Breast epithelium (tissue), 4 donors: ENCODE measurements at places on chromosomes 1 and 21. TPM values are rescaled to one million over a fixed set of nuclear protein-coding genes. Genes with fewer than 3 reads are reported as not detected.
A peak's percentile ranks its signal among the peaks of the same experiment; 100 is the strongest.

Gene SPATA6
- total RNA-seq, result 25.6 TPM

Gene C1QC
- total RNA-seq, result 385 TPM

Gene SYNC
- 9.8 TPM for total RNA-seq

Gene LEMD1
- not detected for total RNA-seq

Gene LCE2D
- total RNA-seq, result not detected

Gene DCDC2B
- total RNA-seq, result not detected

Gene OR10Z1
- total RNA-seq, result not detected

GRCh38 chr1:182681568-182681912, 2.8 kb downstream of the RGS8 start:
- no peaks in the 10 kb centered on the region for H3K36me3 ChIP-seq
- no peaks in the 10 kb centered on the region for H3K4me1 ChIP-seq
- DNase-seq, result no peak
- H3K4me3 ChIP-seq, result no peak overlapping the region
- no peak overlapping the region for H3K27ac ChIP-seq

DNA sequence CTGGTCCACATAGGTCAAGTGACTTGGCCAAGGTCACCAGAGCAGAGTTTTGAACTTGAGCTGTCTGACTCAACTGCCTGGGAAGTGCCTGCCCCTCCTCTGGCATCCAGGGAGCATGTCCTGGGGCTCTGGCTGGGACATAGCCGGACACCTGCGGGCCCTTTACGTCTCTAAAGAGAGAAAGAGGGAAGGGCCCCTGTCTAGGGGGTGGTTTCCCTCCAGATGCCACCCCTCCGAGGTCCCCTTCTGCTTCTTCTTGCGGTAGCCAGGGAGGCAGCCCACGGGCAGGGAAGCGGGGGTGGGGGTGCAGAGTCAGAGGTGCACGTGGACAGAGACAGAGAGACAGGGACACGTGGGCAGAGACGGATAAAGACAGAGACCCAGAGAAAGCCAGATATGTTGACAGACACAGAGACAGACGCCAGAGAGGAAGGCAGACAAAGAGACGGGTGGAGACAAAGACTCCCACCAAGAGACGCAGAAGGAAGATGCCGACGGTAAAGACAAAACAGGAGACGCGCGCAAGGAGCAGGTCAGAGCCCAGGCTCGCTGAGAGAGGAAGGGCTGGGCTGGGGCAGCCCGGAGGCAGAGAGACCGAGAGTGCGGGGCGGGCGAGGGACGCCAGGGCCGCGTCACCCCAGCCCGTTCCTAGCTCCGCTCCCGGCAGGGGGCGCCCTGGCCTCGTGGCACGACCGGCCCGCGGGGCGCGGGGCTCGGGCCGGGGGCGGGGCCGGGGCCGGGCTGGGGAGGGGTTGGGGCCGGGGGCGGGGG, 458 bp upstream of the ALPL start:
- H3K4me1 ChIP-seq, result peaks cover 23% of the 10 kb centered on the region
- peak overlapping the region; percentile 94 for H3K27ac ChIP-seq
- H3K27me3 ChIP-seq, result no peaks in the 10 kb centered on the region
- DNase-seq, result no peak
- peak overlapping the region; percentile 15 for H3K4me3 ChIP-seq

GRCh38 chr1:67570486-67571143, 114.4 kb upstream of the GADD45A start:
- DNase-seq, result no peak
- H3K4me1 ChIP-seq, result no peaks in the 10 kb centered on the region
- H3K27me3 ChIP-seq, result no peaks in the 10 kb centered on the region
- H3K27ac ChIP-seq, result no peak overlapping the region
- no peak overlapping the region for H3K4me3 ChIP-seq

DNA sequence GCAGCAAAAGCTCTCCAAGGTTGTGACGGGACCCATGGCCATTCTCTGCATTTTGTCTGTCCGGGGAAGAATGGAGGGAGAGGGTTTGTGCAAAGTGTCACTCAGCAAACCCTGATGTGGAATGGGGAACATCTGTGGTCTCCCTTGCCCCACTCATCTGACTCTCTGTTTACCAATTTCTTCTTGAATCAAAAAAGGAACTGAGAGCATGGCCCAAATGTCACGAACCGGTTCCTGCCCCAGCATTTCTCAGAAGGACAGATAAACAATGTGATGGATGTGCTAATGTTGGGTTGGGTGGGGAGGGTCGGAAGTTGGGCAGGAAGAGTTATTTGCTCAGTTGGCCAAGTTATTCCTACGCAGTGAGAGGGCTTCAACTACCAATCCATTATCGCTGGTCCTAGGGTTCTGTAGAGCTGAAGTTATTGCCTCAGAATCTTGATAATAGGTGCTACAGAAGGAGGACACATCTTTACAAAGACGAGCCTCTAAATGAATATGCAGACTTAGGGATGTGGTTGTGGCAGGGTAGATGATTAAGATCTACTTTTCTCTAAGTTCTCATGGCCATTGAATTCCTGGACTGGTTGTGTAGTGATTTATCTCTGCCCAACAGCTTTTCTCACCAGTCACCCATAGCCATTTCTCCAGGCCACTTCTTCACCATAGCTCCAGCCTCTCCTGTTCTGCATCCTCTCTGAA, 9.6 kb upstream of the DUSP12 start:
- no peaks in the 10 kb centered on the region for H3K27me3 ChIP-seq
- H3K4me3 ChIP-seq, result no peak overlapping the region
- H3K36me3 ChIP-seq, result no peaks in the 10 kb centered on the region
- H3K4me1 ChIP-seq, result no peaks in the 10 kb centered on the region
- peak overlapping the region; percentile 5 for H3K27ac ChIP-seq

DNA sequence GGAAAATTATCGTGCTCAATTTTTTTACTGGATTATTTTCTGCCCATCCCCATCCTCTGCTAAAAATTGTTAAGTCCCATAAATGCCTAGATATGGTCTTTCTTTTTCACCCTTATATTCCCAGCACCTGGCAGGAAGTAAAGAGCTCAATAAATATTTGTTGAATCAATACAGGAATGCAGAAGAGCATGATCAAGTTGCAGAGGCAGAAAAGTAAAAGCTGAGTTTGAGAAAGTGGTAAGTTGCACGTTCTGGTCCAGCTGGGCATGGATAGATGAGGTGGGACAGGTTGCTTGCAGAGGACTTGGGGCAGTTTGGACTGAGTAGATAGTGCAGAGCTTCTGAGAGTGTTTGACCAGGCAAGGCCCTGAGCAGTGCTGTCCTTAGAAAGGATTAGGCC, 40.1 kb downstream of the ZNF281 start:
- no peaks in the 10 kb centered on the region for H3K27me3 ChIP-seq
- no peak for DNase-seq
- no peak overlapping the region for H3K4me3 ChIP-seq
- no peak overlapping the region for H3K27ac ChIP-seq

DNA sequence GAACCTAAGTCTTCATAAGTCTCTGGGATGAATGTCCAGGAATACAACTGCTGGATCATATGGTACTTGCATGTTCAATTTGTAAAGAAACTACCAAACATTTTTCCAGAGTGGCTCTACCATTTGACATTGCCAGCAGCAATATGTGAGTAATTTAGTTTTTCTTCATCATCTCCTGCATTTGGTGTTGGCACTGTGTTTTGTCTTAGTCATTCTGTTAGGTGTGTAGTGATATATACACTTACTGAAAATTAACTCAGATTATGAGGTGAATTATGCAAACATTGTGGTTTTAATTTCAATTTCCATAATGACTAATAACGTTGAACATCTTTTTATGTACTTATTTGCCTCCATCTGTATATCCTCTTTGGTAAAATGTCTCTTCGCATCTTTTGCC, 138.7 kb downstream of the LRRC40 start:
- H3K36me3 ChIP-seq, result no peaks in the 10 kb centered on the region
- H3K4me3 ChIP-seq, result no peak overlapping the region

- no peaks in the 10 kb centered on the region for H3K4me1 ChIP-seq
- no peaks in the 10 kb centered on the region for H3K27me3 ChIP-seq
- no peaks in the 10 kb centered on the region for H3K36me3 ChIP-seq
- no peak overlapping the region for H3K27ac ChIP-seq
These were observed 18.3 kb downstream of the TNFRSF9 start for GRCh38 chr1:7922301-7922700.

- H3K27ac ChIP-seq, result no peak overlapping the region
- H3K27me3 ChIP-seq, result no peaks in the 10 kb centered on the region
- DNase-seq, result no peak
- no peaks in the 10 kb centered on the region for H3K36me3 ChIP-seq
- no peaks in the 10 kb centered on the region for H3K4me1 ChIP-seq
These were observed 126.1 kb downstream of the NAV1 start for GRCh38 chr1:201665036-201665435.

DNA sequence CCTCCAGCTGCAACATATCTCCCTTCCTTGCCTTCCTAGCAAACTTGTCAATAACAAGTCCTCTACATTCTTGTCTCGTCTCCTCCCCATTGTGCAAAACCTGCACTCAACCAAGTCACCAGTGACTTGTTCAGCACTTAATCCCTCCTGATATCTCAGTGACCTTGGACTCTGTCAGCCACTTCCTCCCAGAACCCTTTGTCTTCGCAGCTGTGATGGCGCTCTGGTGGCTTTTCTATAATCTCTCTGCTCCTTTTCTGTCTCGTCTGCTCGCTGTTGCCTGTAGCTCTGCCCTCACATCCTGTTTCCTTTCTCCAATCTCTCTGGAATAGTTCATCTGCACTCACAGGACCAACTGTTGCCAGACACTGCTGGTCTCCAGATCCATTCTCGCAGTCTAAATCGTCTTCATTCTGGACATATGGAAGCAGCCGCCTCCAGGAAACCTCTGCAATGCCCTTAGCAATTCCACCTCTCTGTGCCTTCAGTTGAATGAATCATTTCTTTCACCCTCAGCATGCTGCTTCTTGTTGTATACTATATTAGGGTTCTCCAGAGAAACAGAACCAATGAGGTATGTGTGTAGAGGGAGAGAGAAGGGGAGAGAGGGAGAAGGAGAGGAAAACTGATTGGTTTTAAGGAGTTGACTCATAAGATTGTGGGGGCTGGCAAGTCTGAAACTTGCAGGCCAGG, 17.4 kb upstream of the IFNAR2 start:
- no peak overlapping the region for H3K4me3 ChIP-seq
- H3K4me1 ChIP-seq, result no peaks in the 10 kb centered on the region
- H3K27me3 ChIP-seq, result no peaks in the 10 kb centered on the region
- no peak overlapping the region for H3K27ac ChIP-seq

DNA sequence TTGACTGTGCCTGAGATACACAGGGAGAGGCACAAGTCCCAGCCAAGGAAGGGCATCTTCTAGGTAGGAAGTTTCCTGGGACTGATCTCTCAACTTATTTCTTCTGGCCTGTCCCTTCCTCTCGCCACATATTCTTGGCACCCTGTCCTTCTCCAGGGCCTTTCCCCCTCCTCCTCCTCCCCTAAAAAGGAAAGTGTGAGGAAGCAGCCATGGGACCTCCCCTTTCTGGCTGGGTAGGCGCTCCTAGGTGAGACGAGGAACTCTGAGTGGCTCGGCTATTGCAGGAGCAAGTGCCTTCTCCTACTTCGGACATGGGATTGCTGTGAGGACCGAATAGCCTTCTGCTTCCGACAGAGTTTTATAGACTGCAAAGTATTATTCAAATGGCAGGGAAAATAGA, 15.5 kb upstream of the MTARC2 start:
- H3K36me3 ChIP-seq, result no peaks in the 10 kb centered on the region
- H3K27me3 ChIP-seq, result no peaks in the 10 kb centered on the region
- H3K4me1 ChIP-seq, result no peaks in the 10 kb centered on the region
- DNase-seq, result no peak
- H3K4me3 ChIP-seq, result peak overlapping the region; percentile 59

DNA sequence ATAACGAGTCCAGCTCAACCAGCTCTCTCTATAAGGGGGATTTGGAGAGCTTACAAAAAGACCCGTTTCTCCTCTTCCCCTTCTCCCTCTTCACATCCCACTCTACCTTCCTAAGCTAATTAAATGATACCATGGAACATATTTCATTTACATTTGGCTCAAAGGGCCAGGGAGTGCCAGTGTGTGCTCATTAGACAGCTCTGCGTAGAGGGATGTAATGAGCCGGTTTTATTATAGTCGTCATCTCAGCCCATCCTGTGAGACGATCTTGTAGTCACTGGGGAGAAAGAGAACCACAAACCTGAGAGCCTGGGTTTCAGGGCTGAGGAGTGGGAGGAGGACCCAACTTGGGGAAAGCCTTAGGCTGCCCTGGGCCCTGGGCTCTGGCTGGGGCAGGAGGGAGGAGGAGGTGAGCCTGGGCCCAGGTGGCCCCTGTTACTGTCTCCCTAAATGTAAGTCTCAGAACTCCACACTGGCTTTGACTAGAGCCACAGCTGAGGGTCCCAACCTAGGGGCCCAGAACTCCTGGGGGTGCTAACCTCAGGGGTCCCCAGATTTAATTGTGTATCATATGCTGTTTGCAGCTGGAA, 354.6 kb downstream of the MATN1 start:
- DNase-seq, result no peak
- H3K36me3 ChIP-seq, result no peaks in the 10 kb centered on the region
- no peaks in the 10 kb centered on the region for H3K4me1 ChIP-seq
- no peak overlapping the region for H3K4me3 ChIP-seq
- no peaks in the 10 kb centered on the region for H3K27me3 ChIP-seq

- DNase-seq, result no peak
- H3K27me3 ChIP-seq, result no peaks in the 10 kb centered on the region
- H3K4me1 ChIP-seq, result no peaks in the 10 kb centered on the region
- no peak overlapping the region for H3K4me3 ChIP-seq
These were observed 158.2 kb downstream of the TRIM33 start for GRCh38 chr1:114352797-114353196.

DNA sequence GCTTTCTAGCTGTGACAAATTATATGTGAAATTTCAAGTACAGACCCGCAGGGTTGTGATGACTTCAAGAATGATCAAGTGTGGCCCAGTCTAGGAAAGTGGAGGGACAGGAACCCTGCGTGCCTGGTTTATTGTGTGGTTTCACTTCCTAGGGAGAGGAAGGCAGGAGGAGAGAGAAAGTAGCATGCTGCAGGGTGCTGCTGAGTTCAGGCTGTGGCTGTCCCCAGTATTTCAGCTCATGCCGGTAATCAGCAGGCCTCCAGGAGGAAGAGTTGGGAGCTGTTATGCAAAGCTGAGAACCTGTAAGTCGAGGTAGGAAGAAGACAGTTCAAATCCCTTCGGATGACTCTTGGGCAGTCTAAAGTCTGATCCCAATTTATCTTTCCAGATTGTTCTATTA, 140.4 kb downstream of the ROR1 start:
- no peaks in the 10 kb centered on the region for H3K4me1 ChIP-seq
- no peaks in the 10 kb centered on the region for H3K36me3 ChIP-seq
- DNase-seq, result no peak
- H3K27me3 ChIP-seq, result no peaks in the 10 kb centered on the region
